NCI-H446 treated with DMSO at 0.1 percent for 48 hours (cell line): ENCODE measurements at places on chromosomes 11 and 22.

DNA sequence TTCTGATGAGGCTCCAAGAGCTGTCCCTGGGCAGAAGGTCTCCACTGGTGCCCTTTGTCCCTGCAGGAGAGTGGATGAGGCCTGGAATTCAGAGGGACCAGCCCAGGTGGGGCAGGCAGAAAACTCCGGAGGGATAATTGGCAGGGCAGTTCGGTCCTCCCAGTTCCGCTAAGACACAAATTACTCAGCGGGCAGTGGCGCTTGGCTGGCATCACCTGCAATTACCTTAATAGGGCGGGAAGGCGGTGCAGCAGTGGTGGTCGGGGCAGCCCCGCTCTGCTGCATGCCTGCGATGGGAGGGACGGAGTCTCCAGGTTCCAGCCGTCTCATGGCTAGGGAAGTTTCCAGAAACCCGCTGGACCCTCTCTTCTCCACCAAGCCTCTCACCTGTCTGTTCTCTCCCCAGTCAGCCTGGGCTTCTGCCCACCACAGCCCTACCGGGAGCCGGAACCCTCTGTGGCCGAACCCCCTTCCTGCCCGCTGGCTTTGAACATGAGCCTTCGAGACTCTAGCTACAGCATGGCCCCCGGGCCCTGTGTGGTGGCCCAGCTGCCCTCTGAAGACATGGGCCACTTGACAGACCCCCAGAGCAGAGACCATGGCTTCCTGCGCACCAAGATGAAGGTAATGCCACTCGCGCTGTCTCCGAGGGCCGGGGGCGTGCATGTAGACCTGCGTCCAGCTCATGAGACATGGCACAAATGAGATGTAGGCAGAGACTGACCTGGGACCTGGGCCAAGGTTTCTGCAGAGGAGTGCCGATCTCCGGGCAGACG lies 7.0 kb downstream of the OVOL1 start:
- DNase-seq: no peak

- DNase-seq: no peak
These were observed 8.5 kb downstream of the SPON1 start for GRCh38 chr11:13970986-13971385.

- DNase-seq: peak; percentile 76
These were observed 174.1 kb downstream of the CSNK2A3 start for GRCh38 chr11:11178671-11179638.

GRCh38 chr11:16853266-16853665 lies 114.8 kb downstream of the C11orf58 start:
- DNase-seq: no peak

DNA sequence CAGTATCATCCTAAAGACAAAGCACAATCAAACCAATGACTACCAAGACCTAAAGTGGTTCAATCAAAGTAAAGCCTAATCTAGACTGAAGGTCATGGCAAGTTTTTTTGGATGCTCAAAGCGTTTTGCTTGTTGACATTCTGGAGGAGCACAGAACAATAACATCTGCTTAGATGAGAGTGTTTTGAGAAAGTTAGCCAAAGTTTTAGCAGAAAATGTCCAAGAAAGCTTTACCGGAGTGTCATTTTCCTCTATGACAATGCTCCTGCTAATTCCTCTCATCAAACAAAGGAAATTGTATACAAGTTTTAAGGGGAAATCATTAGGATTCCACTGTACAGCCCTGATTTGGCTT lies 256.9 kb upstream of the FAT3 start:
- DNase-seq: no peak

GRCh38 chr11:130815097-130815802 lies 101.0 kb downstream of the SNX19 start:
- no peak for DNase-seq

- no peak for DNase-seq
These were observed 46.6 kb upstream of the WNT7B start for GRCh38 chr22:46023558-46023981.

DNA sequence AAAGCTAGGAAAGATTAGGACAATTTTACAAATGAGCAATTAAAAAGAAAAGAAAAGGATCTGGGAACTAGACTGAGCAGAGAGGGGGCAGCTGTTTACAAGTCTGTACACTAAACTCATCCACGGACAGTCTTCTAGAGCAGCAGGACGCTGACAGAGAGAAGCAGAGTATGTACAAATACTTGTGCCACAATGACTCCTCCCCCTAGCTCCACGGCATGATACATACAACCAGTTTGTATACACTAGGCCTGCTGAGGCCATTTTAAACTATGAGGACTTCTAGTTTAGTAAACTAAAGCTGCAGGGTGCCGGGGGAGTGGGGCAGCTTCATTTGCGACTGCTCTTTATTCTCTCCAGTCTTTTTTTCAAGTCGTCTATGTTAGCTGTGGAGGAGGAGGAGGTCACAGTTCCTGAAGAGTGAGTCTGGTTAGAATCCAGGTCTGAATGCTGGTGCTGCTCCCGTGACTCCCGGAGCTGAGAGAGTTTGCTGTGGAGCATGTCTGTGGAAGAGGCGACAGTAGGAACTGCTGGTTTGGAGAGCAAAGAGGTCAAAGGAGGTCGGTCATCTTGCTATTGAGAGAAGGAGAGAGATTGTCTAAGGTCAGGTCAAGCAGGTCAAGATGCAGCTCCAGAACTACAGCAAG lies 24.8 kb downstream of the F2 start:
- no peak for DNase-seq

- no peak for DNase-seq
These were observed 17.0 kb upstream of the TMEM218 start for GRCh38 chr11:125128450-125128849.

DNA sequence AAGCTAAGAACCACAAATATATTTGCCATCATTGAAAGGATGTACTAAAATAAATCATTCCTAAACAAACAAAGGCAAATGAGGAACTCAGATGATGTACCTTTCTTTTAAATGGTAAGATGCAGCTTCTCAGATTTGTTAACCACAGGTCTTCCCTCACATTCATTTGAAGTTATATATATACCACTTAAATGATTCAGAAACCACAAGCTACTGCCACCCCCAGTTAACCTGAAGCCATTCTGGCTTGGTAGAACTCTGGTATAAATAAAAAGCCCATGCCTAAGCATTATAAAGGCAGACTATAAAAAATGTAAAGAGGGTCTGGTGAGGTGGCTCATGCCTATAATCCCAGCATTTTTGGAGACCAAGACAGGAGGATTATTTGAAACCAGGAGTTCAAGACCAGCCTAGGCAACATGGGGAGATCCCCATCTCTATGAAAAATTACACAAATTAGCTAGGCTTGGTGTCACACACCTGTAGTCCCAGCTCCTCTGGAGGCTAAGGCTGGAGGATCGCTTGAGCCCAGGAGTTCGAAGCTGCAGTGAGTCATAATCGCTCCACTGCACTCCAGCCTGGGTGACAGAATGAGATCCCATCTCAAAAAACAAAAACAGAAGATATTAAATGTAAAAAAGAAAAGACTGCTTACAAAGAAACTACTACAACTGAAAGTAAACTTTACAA lies 1185.3 kb downstream of the JRKL start:
- no peak for DNase-seq

DNA sequence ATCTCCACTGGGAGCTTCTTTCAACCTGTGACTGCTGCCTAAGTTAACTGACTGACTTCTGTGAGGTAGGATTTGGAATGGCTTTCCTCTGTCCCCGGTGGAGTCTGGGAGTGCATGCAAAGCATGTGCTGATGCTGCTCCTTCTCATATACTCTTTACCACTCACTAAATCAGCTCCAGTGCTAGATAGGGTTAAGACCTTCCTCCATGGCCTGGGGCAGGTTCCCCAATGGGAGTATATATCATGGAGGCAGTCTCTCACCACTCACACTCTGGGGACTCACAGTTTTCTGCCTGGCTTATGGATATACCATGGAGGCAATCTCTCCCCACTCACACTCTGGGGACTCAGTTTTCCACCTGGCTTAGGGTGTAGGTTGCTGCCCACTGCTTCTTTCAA lies 10.1 kb upstream of the FANCF start:
- no peak for DNase-seq

- no peak for DNase-seq
These were observed 116.7 kb downstream of the NTM start for GRCh38 chr11:131486937-131487635.

GRCh38 chr22:48045369-48045768 lies 1282.9 kb downstream of the TBC1D22A start:
- no peak for DNase-seq

DNA sequence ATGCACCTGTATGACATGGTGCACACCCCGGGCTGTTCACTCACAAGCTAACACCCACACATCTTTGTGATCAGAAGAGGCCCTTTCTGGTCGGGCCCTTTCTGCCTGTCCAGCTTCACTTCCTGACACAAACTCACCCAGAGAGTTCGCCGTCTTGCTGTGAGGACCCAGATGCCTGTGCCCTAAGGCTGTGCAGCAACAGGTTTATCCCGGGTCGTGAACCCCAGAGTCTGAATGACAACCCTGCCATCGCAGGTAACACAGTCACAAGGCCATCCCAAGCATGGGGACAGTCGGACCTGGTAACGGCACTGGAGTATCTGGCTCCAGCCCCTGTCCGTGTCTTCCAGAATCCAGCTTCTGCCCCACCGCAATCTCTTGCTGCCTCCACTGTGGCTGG lies 235.1 kb downstream of the BUD13 start:
- no peak for DNase-seq

- DNase-seq: no peak
These were observed 69.6 kb downstream of the ZBTB16 start for GRCh38 chr11:114129142-114129541.

GRCh38 chr11:112728288-112728687 lies 232.9 kb upstream of the NCAM1 start:
- no peak for DNase-seq

GRCh38 chr11:19121646-19122045 lies 4.7 kb downstream of the ZDHHC13 start:
- no peak for DNase-seq

GRCh38 chr11:120409655-120410054 lies 73.4 kb downstream of the ARHGEF12 start:
- DNase-seq: no peak

GRCh38 chr11:68601147-68601546 lies 83.2 kb upstream of the GAL start:
- DNase-seq: no peak

- no peak for DNase-seq
These were observed 427.0 kb upstream of the DDI1 start for GRCh38 chr11:103609117-103610066.

- no peak for DNase-seq
These were observed 499.8 kb upstream of the CHORDC1 start for GRCh38 chr11:90722552-90723190.
